Stimulated activated CD8-positive, alpha-beta memory T cell treated with anti-CD3 and anti-CD28 coated beads, Interleukin-4, amount 100 ng/mL, for 4 hours (primary cell): ENCODE measurements at places on chromosomes 11 and 22.

GRCh38 chr11:121636800-121637176 is 184.0 kb upstream of the SORL1-AS1 start:
- DNase-seq, result no peak

GRCh38 chr11:86197448-86197847 is 47.1 kb upstream of the EED start:
- no peak for DNase-seq

- no peak for DNase-seq
Observed at GRCh38 chr22:23215294-23216241, 35.3 kb downstream of the BCR start.

GRCh38 chr11:1333860-1334259 is 24.4 kb upstream of the TOLLIP start:
- DNase-seq, result no peak

DNA sequence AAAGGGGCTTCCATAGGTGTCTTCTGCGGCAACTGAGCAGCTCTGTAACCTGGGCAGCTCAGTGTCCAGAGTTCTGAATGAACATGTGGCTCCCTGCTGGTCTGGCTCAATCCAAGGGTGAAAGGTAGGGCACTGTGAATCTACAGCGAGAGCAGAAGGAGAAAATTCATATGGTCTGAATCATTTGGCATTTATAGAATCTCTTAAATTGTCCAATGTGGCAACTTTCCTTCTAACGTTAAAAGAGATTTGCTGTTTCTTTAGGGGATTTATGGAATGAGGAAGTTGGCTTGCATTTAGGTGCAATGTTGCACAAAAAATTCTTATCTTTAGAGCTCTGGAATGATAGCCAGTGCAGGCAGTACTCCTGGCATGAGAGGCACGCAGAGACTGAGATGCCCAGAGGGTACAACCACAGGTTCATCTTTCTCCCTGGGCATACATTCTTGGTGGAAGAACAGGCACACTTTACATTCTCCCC is 17.0 kb downstream of the ATXN10 start:
- DNase-seq, result no peak

DNA sequence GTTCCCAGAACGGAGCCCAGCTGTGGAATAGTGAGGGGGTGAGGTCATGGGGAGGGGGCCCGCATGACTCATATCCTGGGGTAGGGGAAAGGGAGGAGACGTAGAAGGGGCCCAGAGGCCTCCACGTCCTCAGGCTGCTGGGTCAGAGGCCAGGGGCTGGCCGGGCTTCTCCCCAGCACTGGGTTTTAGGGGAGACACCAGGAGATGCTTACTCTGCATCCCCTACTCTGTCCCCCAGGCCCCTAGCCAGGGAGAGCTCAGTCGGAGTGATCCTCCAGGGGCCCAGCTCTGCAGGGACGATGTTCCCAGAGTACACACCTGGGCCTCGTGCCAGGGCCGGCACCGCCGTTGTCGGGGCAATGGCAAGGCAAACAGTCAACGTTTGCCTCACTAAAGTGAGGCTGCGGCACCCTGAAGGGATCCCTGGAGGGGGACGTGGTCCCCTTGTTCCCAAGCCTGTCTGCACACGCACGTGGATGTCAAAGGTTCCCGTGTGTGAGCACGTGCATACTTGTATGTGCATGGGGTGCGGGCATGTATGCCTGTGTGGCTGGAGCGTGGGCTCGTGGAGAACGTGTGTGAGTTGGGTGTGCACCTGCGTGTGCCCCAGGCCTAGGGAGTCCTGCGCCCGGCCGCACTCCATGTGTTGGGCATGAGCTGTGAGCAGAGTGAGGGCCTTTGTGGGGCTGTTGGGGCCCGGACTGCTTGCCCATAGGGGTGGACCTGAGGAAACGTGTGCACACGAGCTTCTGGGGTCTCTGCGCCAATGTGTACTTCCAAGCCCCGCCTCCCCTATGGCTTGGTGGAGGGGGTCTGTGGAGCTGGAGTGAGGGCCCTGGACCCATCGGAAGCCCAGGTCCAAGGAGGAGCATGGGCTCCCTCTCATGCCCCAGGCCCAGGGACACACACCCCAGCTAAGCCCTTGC is 14.2 kb downstream of the PRR33 start:
- no peak for DNase-seq

- DNase-seq, result no peak
Observed at GRCh38 chr11:40287916-40288803, 1171.3 kb downstream of the LRRC4C start.

DNA sequence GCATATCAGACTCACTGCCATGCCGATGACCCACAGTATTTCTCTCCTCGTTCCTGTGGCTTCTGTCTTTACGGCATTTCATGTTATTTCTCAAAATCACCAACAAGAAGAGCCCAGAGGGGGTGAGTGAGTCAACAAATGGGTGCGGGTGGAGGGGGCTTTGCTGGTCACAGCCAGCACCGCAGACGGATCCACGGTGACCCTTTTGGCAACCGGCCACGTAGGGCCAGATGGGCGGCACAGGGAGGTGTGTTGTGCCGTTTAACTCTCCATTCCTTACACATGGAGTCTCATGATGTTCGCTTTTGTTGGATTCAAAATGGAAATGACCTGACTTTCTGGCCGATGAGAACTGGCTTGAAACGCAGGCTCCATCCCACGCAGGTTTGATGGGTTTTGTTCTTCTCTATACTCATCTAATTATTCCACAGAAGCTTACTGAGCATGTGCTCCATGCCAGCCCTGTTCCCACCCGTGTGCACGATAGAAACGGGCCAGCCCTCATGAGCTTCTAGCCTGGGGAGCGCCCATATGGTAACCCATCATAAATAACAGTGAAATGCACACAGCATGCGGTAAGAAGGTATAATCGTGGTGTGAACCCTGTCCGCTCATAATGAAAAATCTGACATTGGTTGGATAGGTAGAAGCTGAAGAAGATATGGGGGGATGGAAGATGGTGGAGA is 319.9 kb downstream of the BRD1 start:
- DNase-seq, result no peak

GRCh38 chr11:31772412-31772811 is 38.7 kb downstream of the PAX6 start:
- no peak for DNase-seq

- DNase-seq, result peak; percentile 68
Observed at GRCh38 chr11:1889224-1889930, 2.3 kb downstream of the PRR33 start.

GRCh38 chr11:100632941-100633452 is 54.1 kb upstream of the ARHGAP42 start:
- no peak for DNase-seq

- no peak for DNase-seq
Observed at GRCh38 chr22:43811777-43812148, 342 bp downstream of the EFCAB6 start.

- DNase-seq, result no peak
Observed at GRCh38 chr11:32340181-32340580, 95.2 kb downstream of the WT1 start.
